ENCODE measurements at places on chromosomes 5 and 9. TPM values are rescaled to one million over a fixed set of nuclear protein-coding genes. Genes with fewer than 3 reads are reported as not detected.

DNA sequence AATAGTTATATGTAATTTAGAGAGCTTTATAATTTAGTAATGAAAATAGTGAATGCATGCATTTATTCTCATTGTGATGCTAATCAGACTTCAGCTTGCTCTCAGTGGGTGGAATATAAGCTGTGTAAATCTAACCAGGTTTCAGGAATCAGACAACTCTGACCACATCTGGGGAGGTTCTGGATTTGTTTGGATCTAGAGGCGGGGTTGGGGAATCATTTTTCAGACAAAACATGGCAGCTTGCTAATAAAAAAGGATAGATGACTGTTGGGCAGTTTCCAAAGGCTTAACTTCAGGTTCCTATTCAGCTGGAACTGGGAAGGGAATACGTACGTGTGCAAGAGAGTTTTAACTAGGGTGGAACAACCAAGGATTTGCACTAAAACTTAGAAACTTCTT lies 43.2 kb upstream of the MAMDC2 start:
- no peak for DNase-seq

- no peak for DNase-seq
Observed at GRCh38 chr5:168793841-168794837, 215.0 kb upstream of the PANK3 start.

DNA sequence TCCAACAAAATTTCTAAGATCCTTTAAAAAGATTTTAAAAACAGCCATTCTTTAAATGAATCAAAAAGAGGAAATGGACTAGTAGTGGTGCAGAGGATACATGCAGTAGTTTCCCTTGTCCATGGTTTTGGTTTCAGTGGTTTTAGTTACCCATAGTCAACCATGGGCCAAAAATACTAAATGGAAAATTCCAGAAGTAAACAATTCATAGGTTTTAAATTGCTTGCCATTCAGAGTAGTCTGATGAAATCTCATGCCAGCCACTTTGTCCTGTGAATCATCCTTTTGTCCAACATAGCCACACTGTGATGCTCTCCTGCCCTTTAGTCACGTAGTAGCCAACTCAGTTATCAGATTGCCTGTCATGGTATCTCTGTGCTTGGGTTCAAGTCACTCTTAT lies 286.1 kb downstream of the ANXA1 start:
- no peak for DNase-seq

- DNase-seq: no peak
Observed at GRCh38 chr5:77832166-77832770, 56.1 kb upstream of the TBCA start.

DNA sequence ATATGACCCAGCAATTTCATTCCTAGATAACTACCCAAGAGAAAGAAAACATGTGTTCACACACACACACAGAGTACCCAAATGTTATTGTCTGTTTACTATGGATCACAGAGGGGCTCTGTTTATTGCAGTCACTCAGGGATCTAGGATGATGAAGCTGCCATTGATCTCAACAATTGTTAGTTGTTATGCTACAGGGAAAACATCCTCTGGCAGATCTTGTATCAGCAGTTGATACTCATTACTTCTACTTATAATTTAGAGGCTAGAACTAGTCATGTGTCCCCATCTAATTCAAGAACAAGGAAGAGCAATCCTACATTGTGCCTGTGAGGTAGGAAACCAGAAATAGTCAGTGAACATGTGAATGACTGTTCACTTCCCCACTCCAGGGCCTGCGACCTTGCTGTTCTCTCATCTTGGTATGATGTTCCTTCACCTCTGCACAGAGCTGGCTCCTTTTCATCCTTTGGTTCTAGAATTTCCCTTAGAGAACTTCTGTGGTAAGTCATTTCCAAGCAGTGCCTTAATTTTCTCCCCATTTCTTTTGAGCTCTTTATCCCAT lies 30.3 kb downstream of the NMUR2 start:
- no peak for DNase-seq

DNA sequence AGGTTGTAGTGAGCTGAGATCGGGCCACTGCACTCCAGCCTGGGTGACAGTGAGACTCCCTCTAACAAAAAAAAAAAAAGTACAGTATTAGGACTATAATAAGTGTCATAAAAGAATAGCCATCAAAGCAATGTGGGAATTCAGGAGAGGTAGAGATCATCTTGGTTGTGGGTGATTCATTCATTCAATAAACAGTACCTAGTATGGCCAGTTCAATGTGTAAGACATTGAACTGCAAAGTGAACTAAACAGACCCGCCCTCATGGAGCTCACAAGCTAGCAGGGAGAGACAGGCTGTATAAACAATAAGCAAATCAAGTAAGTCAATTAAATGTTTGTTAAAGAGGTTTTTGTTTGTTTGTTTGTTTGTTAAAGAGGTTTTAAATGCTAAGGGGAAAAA lies 146.1 kb upstream of the RANBP3L start:
- DNase-seq: no peak

- no peak for DNase-seq
Observed at GRCh38 chr9:117073539-117074341, 341.1 kb downstream of the ASTN2 start.

DNA sequence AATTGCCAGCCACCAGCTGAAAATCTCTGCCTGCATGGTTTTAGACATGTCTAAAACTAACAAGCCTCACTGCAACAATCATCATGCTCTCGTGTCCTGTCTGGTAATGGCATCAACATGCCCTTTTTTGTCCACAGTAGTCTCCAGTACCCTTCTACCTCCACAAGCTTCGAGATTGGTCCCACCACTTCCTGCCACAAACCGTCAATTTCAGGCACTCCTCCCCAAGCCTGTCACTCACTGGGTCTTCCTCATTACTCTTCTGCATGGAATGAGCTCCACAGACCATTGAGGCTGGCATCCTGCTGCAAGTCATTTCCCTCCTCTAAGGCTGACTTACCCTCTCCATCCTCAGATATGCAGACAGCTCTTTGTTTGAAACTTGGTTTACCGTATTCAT lies 9.0 kb downstream of the LPAR1 start:
- DNase-seq: no peak

GRCh38 chr5:57311921-57312735 lies 138.3 kb downstream of the GPBP1 start:
- DNase-seq: no peak

DNA sequence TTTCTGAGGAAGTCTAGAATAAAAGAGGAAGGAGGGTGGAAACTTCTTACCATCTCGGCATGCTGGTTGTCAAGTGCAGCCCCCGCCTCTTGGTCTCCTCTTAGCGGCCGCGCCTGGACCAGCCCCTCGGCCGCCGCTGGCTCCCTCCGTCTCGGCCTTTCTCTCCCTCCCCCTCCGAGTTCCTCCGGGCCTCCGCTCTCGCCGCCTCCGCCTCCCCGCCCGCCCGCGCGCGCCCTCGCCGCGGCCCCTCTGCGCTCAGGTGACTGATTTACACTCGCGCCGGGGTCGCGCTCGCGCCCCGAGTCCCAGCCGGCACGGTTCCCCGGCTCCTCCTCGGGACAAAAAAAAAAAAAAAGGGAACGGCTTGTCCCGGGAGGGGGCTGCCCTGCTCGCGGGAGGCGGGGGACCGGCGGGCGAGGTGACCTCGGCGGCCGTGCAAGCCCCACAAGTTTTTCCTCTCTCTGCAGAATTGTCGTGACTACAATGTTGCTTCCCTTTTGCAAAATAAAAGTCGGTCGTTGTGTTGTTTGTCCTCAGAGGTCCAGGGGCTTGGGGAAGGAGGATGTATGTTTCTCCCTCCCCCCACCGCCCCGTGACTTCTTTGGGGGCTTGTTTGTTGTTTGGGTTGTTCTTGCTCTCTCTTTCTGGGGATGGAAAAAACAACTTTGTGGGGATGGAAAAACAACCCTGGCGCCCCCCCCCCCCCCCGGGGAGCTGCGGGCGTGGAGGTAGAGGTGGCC lies at the start of gene BNC2:
BNC2 (minus strand) TSS at position 75 of the 740 bp plus-strand sequence; CDS start at position 53, 22 bp downstream.
- no peak for DNase-seq

- DNase-seq: no peak
Observed at GRCh38 chr5:166358127-166358830, 1933.2 kb upstream of the WWC1 start.

DNA sequence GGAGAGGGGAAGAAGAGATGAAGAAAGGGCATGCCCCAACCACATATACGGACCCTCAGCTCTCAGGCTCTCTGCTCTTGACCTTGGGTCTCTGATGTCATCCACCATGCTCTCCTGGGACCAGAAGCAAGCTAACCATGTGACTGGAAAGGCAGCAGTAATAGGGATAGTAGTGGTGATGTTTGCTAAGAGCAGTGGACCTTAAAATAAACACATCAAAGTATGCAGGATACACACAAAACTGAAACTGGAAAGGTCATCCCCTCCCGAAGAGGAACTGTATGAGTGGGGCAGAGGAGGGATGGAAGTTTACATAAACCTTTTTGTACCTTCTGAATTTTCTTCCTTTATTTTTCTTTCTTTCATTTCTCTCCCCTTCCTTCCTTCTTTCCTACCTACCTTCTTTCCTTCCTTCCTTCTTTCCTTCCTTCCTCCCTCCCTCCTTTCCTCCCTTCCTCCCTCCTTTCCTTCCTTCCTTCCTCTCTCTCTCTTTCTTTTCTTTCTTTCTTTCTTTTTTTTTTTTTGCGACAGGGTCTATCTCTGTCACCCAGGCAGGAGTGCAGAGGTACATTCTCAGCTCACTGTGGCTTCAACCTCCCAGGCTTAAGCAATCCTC lies 8.1 kb upstream of the PTPN3 start:
- no peak for DNase-seq

DNA sequence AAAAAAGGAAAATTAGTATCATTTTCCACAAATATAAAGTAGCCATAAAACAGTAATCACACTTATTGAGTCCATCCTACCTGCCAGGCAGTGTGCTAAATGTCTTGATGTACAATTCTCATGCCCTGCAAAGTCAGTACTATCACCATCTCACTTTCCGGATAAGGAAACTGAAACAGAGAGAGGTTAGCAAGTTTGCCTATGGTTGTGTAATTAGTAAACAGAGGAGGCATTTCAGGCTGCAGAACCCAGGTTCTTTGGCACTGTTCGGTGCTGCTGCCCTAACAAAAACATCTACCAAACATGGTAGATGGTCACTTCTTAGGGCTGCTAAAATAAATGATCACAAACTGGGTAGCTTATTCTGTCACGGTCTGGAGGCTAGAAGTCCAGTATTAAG lies 22.6 kb downstream of the PLAC8L1 start:
- no peak for DNase-seq

GRCh38 chr9:68981789-68982188 lies 32.1 kb downstream of the PRKACG start:
- no peak for DNase-seq

- no peak for DNase-seq
Observed at GRCh38 chr9:85041466-85042137, 372.1 kb downstream of the NTRK2 start.

DNA sequence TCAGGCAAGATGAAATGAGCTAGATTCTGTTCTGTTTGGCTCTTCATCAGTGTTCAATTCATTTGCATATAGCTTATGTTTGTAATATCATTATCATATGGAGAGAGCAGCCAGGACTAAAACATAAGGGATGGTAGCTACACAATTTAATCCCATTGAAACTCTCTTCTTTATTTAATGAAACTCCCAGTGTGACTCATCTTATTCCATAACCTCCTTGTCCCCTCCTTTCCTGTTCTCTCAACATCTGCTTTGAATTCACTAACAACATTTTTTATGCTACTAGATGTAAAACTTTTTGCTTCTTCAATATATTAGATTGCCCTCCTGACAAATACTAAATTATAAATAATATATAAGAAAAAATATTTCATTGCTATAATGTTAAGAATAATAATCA lies 1823.4 kb downstream of the MAT2B start:
- no peak for DNase-seq

DNA sequence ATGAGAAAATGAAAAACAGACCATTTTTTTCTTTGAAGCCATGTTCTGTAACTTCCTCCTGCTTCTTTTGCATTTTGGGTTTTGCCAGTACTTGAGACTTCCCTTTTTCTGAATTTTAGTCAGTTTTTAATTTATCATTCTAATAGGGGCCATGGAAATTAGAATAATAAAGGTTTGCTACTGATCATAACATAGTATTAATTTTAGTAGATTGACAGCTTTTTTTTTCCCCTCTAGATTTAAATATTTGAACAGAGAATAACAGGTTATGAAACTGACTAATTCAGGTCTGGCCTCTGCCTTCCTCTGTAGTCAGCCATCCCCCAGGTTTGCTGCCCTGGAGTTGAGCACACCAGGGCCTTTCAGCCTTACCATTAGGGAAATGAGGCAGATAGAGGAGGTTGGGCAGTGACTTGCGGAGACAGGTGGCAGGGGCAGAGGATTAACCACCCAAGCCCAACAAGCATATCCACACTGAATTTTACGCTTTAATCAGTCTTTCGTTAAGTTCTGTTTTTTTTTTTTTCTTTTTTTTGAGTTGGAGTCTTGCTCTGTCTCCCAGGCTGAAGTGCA lies 80.1 kb upstream of the TNFAIP8 start:
- no peak for DNase-seq

DNA sequence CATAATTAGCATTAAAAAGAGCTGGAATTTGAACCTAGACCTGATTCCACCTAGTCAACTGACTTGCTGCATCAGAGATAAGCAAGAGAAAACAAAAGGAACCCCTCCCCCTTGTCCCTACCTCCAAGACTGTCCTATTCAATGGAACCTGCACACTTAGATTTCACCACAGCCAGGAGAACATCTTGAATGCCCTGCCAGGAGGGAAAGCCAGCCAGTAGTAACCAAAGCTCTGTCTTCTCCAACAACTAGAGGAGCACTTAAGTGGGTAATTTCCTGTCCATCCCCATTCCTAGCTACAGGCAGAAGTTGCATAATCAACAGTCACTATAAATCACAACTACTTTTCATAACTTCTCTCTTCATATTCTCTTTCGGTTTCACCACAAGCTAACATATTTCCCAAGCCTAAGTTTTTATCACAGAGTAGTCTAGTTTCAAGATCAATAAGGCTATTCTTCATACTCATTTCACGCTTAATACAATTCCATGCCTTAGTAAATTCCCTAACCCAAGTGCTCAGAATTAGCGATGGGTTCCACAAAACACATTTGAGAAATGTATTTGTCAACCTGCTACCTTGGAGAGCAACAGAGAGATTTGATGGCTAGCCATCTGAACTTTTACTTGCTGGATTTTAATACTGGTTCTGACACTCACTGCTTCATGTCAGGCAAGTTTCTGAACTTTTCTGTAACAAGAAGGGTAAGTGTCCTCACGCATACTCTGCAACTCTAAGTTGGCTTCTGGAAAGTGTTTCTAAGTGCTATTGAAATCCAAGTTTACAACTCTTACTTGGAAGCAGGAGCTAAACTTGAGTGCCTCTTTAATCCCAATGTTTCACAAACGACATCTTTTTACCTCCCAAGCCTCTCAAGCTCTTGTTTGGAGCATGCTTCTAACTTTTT lies 2.0 kb downstream of the DENND1A start:
- DNase-seq: no peak

- no peak for DNase-seq
Observed at GRCh38 chr5:136769093-136769492, 403.7 kb upstream of the TRPC7 start.

Gene CCDC112
- 7.5 TPM for total RNA-seq

Gene FAM114A2
- 43.4 TPM for total RNA-seq

Gene GDF9
- 1.7 TPM for total RNA-seq

Gene MARCHF3
- 12.7 TPM for total RNA-seq

Gene AHRR
- total RNA-seq: 7.6 TPM

Gene TAF1L
- total RNA-seq: 0.08 TPM

Gene SOWAHA
- total RNA-seq: not detected

Gene GLRA1
- not detected for total RNA-seq

Measured in naive thymus-derived CD8-positive, alpha-beta T cell (primary cell).